ENCODE measurements at places on chromosomes 5 and 9.

DNA sequence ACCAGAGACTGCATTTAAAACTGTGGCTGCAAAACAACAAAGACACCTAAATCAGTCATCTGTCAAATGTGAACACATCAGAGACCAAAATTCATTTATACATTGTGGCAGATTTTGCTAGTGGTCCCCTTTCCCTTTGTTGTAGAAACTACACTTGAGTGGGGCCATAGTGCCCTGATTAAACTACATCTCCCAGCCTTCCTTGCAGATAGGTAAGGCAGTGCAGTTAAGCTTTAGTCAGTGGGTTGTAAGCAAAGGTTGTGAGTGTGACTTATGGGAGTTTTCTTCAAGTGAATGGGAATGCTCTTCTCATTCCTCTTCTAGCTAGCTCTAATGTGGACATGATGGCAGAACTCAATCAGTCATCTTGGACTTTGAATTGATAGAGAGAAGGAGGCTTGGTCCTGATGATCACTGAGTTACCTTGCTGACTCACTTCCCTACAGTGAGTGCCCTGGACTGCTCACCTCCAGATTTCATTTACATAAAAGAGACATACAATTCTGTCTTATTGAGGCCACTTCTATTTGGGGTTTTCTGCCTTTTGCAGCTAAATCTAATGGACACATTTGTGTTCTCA is 35.2 kb upstream of the SPARC start:
- DNase-seq = no peak

GRCh38 chr5:149079883-149080282 is 17.0 kb upstream of the SH3TC2 start:
- DNase-seq = no peak

DNA sequence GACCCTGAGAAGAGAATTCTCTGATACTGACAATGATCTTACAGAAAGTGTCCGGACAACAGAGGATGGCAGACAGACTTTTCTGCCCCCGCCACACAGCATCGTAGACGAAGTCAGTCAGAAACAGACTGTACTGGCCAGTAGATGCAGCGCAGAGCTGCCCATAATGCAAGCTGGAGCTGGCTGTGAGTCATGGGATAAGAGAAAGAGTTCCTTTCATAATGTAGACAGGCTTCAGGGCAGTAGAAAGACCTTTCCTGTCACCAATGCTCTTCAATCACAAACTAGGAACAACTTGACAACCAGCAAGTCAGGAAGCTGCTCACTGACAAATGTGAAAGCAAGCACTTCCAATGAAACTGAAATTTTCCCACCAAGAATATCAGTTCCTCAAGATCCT is 5.1 kb downstream of the SPATA31D1 start:
- no peak for DNase-seq

GRCh38 chr5:106780355-106780754 is 890.4 kb downstream of the EFNA5 start:
- DNase-seq = no peak

DNA sequence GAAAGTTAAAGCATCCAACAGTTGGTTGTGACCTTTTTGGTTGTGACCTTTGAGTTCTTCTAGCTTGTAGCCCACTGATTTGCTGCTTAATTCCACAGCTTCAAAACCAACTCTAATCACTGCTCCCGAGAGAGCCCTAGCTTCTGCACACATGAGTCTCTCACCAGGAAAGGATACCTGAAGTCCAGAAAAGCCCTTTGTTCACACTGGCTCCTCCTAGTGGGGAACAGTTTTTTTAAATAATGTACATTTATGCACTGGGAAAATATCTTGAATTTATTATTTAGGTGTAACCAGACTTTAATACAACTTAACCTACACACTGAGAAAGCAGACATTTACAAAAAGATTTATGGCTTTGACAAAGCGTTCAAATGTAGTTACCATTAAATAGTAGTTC is 120.2 kb upstream of the CCDC152 start:
- no peak for DNase-seq

All from activated T-helper 1 cell treated with anti-CD3 and anti-CD28 coated beads, Interleukin-2, amount 50 U/mL, for 16 hours (primary cell).